ENCODE measurements at places on chromosomes 7 and 10.
A peak's percentile ranks its signal among the peaks of the same experiment; 100 is the strongest.

GRCh38 chr10:72316748-72317435 is 37.8 kb downstream of the DNAJB12 start:
- no peak for DNase-seq

DNA sequence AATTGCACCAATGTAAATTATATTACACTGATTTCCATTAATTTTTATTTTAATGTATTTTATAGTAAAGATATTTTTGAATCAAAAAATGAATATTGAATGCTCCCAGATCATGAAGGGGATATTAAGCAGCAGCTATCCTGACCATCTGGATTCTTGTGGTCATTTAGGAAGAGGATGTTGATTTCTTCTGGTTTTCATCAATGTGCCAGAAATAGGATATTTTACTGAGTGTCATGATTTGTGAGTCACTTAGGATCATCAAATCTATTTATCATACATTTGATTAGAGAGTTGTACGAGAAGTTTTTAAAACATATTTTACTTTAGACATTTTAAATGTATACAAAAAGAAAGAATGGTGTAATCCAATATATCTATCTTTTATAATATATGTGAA is 366.3 kb upstream of the CHRM2 start:
- DNase-seq: no peak

DNA sequence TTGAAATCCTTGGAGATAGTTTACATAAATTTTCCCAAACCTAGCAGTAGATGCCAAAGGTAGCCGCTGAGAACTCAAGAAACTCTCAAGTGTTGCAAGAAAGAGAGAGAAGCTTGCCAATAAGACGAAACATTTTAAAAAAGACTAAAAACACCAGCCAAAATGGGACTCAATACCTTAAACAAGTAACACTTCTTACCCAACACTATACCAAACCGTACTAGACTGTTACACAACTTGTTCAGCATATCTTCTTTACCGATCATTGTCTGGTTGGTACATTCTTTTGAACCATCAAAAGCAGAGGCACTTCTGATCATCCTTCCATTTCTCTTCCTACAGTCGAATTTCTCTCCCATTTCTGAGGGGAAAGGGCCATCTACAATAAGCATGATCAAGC is 4.8 kb upstream of the PTPN12 start:
- no peak for DNase-seq

- DNase-seq: no peak
Measured at GRCh38 chr7:66047426-66047825, 28.2 kb upstream of the ASL start.

- DNase-seq: peak; percentile 3
Measured at GRCh38 chr7:85023066-85023712, 163.7 kb downstream of the SEMA3D start.

GRCh38 chr10:36531621-36532020 is 593.8 kb upstream of the ANKRD30A start:
- no peak for DNase-seq

DNA sequence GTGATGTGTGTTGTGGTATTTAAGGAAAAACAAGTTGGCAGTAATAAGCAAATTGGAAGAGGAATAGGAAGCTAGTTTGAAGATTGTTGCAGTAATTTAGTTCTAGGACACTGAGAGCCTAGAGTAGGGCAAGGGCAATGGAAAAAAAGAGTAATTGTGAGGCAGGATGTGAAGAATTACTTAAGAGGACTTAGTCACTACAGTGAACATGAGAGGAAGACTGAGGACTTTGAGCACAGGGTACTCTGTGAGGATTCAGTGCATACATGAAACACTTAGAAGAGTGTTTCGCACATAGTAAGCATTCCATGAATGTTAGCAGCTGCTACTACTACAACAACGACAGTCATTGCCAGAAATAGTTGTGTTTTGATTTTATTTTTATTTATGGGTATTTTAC is 30.9 kb upstream of the DKK1 start:
- DNase-seq: no peak

DNA sequence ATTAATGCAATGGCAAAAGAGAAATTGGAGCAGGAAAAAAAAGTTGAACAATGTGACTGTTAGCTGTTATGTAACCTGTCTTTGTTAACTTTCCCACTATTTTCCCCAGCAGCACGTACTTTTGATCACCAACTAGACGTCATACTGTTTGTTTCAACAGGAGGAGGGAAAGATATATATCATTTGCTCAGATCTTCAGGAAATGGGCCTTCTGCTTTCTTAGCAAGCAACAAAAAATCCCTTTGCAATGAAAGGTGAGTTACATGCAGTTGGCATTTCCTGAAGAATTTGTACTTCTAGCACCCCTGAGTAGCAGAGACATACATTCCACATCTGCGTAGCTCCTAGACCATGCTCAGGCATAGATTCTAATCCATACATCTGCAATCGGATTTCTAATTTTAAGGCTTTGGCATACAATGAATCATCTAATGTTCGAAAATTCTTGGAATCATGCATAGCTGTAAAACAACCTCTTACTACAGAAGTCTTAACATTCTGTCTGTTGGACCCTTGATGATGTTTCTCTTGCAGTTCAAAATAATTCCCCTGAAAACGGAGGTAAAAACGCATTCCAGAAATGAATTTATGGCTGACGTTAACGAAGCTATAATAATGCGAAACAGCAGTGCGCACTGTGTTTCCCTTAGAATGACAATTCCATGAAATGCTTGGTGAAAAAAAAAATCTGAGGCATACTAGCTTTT is 286.9 kb upstream of the MGMT start:
- DNase-seq: no peak

DNA sequence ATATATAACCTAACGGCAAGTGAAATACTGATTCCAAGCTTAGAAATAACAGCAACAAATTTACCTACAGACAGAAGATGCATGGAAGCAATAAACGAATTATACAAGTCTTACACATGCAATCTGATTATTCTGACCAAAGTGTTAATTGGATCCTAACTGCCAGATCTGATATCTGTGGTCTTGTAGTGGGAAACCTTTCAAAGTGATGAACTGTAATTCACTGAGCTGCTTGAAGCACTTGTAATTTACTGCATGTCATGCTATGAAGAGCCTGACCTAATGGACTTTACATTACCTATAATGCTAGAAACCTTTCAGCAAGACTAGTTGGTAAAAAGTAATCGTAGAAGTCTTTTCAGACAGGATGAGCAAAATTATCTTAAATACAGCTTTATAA is 205.6 kb downstream of the FOXP2 start:
- no peak for DNase-seq

GRCh38 chr10:127690176-127690835 is 46.7 kb upstream of the FOXI2 start:
- DNase-seq: no peak

- no peak for DNase-seq
Measured at GRCh38 chr10:83078645-83079044, 1060.7 kb upstream of the GHITM start.

- no peak for DNase-seq
Measured at GRCh38 chr7:30985756-30986155, 22.0 kb downstream of the GHRHR start.

- no peak for DNase-seq
Measured at GRCh38 chr10:60148266-60148840, 241.3 kb downstream of the ANK3 start.

DNA sequence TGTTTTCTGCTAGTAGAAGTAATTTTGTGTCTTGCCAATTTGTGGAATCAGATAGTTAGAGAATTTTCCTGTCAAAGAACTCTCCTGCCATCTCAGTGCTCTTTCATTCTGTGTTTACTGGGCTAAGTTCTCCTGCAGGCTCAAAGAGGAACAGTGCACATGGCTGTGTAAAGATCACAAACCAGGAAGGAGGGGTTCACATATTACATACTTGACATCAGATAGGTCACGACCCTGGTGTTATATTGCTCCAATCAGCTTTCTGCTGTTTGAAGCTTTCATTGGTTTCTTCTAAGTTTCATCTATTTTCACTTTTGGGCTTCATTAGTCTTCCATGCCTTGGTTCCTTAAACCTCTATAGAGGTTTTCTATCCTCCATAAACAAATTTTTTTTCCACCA is 13.5 kb upstream of the ELMO1 start:
- no peak for DNase-seq

DNA sequence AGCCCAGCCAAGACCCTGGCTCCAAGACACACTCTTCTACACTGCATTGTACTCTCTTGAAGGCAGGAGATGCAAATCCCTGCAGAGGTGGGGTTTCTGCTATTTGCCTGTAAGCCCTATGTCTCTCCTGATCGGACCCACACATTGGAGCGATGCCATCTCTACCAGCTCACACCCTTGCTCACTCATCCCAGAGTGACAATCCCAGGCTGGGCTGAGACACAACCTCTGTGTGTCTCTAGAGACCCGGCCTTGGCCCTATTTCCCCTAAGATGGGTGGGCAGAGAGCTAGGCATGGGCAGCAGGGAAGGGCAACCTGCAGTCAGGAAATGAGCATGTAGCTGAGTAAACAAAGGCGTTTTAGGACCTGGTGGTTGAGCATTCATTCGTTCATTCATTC is 25.6 kb downstream of the CCDC3 start:
- no peak for DNase-seq

DNA sequence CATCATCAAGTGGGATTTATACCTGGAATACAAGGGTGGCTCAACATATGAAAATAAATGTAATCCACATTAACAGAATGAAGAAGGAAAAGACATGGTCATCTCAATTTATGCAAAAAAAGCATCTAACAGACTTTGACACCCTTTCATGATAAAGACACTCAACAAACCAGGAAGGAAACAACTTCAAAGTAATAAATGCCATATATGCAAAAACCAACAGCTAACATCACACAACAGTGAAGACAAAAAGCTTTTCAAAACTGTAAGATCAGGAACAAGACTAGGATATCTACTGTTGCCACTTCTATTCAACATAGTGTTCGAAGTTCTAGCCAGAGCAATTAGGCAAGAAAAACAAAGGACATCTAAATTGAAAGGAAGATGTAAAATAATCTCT is 22.9 kb downstream of the TNPO3 start:
- no peak for DNase-seq

DNA sequence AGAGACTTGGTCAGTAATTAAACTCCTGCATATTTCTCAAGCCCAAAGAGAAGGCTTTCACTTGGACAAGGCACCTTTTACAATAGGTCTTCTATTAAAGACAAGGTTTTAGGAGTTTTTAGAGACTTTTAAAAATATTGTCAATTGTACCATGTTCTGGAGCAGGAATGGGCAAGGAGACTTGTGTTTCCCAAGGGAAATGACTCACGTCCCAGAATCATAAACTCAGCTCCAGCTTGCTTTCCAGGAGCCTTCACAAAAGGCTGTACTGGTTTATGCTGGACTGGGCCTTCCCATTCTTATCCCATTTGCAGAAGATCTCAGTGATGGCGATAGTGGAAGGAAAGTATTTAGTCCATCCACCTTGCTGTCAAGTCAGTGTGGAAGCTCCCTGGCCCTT is 7.8 kb upstream of the GLI3 start:
- DNase-seq: no peak

DNA sequence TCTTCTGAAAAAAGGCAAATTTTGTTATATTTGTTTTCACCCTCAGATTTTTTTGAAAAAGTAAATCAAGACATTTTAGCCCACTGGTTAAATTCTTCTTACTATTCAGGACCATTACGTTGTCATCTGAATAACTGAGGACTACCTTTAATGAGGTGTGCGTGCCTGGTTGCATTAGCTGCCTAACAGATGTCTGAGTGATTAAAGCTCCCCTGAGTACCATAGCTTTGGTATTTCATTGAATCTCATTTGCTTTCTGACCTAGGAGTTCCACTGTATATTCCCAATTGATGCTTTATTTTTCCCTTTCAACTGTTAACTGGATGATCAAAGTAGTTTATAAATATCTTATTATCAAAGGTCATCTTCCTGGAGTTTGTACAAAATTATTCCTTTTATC is 410.0 kb upstream of the SEMA3D start:
- no peak for DNase-seq

- no peak for DNase-seq
Measured at GRCh38 chr7:135197906-135198655, 13.2 kb downstream of the WDR91 start.

- DNase-seq: no peak
Measured at GRCh38 chr7:40922316-40922670, 780.6 kb downstream of the INHBA start.

- DNase-seq: no peak
Measured at GRCh38 chr10:43027331-43027955, 49.4 kb upstream of the RET start.

DNA sequence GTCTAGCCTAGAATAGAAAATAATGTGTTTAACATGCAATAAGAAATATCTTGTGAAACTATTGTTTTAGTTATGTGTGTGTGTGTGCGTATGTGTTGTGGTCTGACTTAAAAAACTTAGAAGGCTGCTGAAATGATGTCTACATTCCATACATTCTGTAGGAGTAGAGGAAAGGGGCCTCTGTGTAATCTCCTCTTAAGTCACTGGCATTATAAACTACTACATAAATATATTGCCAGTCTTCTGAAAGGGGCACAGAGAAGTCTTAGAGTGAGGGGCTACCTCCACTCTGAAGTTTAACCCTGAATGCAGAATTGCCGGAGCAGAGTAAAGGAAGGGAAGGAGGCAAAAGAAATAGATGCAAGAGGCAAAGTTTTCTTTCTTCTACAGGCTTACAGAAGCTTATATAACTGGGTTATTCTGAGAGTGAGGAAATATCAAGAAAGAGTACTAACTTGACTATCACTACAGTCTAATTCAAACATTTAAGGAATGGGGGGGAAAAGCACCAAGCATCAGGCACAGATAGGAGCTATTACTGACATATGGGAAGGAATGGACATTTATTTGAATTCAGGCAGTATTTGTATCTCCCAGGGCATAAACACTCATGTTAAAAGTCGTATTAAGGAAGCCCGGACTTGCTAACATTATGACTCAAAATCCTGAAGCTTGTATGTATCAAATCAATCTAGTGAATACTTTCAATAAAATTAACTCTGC is 75.7 kb downstream of the DNAJC1 start:
- no peak for DNase-seq

DNA sequence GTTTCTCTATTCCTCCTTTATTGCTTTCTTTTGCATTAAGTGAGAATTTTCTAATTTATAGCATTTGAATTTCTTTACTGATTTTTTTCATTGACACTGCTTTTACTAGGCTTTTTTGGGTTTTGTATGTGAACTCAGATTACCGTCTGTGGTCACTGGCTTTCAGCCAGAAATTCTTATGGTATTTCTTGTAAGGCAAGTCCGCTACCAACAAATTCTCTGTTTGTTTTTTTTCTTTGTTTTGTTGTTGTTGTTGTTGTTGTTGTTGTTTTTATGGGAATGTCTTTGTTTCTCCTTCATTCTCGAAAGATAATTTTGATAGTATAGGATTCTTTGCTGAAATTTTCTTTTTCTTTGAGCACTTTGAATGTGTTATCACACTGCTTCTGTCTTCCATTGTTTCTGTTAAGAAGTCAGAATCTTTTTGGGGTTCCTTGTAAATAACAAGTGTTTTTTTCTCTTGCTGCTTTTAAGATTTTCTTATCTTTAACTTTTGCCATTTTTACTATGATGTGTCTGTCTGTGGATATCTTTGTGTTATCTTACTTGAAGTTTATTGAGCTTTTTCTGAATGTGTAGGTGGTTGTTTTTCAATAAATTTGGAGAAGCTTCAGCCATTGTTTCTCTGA is 7.2 kb downstream of the NET1 start:
- no peak for DNase-seq

- no peak for DNase-seq
Measured at GRCh38 chr7:24378871-24379616, 95.1 kb downstream of the NPY start.

GRCh38 chr7:95481271-95482165 is 4.2 kb upstream of the ASB4 start:
- no peak for DNase-seq

GRCh38 chr10:5274795-5275194 is 78.2 kb downstream of the AKR1C4 start:
- DNase-seq: no peak

- peak; percentile 96 for DNase-seq
Measured at GRCh38 chr7:23474094-23474828, 4.0 kb upstream of the IGF2BP3 start.

All from GM10248 (cell line).